ENCODE measurements at places on chromosomes 7 and 10.

DNA sequence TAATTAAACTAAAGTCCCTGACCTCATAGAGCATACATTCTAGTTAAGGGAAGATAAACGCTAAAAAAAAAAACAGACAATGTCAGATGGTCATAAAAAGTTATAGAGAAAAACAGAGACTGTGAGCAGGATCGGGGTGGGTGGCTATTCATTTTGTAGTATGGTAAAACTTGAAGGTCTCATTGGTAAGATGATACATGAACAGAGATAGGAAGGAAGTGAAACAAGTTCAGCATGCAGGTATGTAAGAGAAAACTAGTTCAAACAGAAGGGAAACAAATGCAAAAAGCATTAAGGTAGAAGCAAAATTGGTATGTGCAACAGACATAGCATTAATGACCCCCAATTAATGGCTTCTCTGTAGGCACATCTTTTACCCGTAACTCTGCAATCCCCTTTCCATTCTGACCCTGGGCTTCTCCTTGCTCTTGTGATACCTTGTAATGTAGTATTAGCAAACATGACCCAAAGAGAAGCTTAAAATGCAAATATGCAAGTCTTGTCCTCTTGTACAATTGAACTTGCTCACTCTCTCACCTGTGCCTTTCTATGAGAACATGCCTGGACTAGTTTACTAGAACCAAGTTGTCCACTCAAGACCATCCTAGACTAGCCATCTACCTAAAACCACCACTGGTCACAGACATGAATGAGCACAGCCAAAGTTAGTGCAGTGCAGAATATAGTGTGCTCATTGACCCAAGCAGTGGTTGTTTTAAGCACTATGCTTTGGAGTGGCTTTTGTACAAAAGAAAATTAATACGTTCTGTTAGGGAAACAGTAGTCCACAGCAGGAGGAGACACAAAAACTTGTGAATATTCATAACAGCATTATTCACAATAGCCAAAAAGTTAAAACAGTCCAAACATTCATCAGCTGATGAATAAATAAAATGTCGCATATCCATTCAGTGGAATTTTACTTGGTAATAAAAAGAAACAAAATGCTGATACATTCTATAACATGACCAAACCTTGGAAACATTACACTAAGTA lies 57.0 kb downstream of the BRAF start:
- DNase-seq, result no peak

GRCh38 chr10:125123476-125124114 lies 36.8 kb downstream of the CTBP2 start:
- no peak for DNase-seq

- no peak for DNase-seq
These were observed 4.2 kb downstream of the PARP12 start for GRCh38 chr7:140058517-140058916.

- peak; percentile 42 for DNase-seq
These were observed 82.1 kb upstream of the PDGFA start for GRCh38 chr7:601595-602340.

DNA sequence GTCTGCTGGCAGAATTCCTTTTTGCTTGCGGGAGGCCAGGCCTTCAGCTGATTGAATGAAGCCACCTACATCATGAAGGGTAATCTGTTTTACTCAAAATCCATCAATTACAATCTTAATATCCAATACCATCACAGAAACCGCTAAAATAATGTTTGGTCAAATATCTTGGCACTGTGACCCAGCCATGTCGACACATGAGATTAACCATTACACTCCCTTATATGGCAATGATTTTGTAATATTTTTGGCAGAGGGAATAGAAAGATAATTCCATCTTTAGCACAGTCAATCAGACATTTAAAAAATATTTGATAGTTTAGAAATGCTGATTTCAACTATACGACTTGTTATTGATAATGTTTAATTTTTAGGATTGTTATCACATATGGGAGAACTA lies 36.5 kb upstream of the SLC39A12 start:
- DNase-seq, result no peak

DNA sequence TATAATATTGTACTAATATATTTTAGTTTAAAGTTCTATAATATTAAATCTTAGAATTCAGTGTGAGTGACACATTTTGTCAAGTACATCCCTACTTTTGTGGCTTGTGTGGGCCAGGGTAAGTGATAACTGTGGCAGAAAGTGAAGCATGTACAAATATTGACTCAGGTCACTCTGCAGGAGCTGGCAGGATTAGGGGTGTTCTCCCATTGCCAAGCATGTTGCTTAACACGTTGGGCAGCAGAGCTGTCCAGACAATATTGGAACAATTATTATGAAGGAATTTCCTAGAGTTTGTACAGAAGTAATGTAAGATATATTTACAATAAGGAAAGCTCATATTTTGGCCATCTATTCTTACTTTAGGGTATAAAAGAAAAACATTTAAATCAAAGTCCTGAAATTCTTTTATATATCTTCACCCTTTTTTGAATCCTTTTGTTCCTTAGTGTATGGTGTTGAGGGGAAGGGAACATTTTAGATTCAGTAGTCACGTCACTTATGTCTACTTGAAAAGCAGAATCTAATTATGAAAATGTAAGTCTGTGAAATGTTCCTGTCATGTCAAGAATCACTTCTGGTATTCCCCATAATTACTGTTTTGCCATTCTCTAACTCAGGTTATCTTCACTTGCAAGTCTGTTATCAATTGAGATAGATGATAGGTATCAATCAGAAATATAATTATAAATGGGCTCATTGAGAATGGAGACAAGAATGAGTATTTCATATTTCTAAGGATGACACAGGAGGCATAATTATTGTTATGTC lies 4.0 kb downstream of the HDAC9 start:
- DNase-seq, result no peak
